ENCODE measurements at places on chromosomes 6 and 20.

GRCh38 chr6:159890792-159891191 is at the start of gene MAS1:
Gene MAS1, plus strand, starts transcription at chr6:159890988. Its CDS starts 15,968 bp downstream, at chr6:159906956.
- DNase-seq: no peak

- no peak for DNase-seq
Observed at GRCh38 chr6:134925800-134926199, 24.1 kb downstream of the ALDH8A1 start.

DNA sequence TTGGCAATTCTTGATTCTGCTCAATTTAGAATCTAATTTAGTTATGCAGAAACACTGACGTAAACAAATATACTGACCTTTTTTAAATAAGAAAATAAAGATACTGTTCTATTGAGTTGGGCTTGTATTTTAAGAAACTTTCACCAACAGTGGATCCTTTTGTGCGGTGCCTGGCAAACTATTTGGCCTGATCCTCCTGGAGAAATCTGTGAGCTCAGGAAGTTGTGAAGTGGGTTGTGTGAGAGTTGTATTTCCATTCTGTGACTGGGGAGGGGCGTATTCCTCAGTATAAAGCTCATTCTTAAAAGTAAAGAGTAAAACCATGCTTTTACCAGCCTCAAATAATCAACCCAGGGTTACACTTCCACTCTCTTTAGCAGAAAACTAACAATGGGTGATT is 85.6 kb downstream of the SEL1L2 start:
- DNase-seq: no peak

DNA sequence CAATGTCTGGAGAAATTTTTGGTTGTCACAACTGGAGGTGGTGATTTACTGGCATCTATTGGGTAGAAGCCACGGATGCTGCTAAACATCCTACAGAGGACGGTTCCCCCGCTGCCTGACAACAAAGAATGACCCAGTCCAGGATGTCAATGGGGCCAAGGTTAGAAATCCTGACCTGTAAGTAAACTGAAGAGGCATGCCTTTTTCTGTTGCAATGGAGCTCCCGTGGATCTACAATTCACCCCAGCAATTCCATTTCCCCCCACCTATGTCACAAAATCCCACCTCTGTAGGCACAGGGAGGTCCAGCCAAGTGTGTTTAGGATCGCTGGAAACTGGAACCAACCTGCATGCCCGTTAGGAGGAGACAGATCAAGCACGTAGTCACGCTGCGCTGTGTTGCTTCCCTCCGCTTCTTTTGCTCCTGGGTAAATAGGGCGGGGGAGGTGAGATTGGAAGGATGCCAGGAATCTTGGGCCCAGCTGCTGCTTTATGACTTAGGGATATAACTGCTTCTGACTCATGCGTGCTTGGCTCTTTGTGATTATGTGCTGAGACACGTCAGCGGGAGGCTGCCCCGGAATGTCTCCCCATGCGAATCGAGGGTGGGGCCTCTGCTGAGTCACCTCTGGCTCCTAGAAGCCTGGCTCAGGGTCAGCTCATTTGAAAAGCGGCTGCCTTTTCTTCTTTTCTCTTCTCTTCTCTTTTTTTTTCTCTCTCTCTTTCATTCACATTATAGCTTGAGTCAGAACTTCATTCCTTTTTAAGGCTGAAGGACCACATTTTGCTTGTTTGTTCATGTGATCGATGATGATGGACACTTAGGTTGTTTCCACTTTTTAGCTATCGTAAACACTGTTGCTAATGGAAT is 12.4 kb upstream of the PEDS1 start:
- DNase-seq: peak; percentile 86

DNA sequence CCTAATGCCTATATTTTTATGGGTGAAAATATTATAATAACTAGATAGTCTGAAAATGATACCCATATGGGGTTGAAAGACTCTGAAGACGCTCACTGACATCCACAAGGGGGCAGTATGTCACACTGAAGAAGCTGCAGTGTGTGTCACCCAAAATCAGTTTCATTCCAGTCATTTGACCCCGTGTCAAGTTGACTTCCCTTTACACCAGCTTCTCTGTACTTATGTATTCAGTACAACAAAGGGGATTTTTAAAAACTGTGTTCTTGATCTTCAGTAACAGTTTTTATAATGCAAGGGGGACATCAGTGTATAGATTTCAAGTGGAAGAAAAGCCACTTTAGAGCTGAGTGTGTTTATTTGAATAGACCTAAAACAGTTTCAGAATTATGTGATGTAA is 19.3 kb downstream of the FAXC start:
- DNase-seq: peak; percentile 56

GRCh38 chr20:49669601-49670189 is 44.0 kb downstream of the B4GALT5 start:
- peak; percentile 11 for DNase-seq

- DNase-seq: no peak
Observed at GRCh38 chr6:109051301-109052017, 43.2 kb downstream of the SESN1 start.
